ENCODE measurements at places on chromosomes 1 and 21.
A peak's percentile ranks its signal among the peaks of the same experiment; 100 is the strongest.

DNA sequence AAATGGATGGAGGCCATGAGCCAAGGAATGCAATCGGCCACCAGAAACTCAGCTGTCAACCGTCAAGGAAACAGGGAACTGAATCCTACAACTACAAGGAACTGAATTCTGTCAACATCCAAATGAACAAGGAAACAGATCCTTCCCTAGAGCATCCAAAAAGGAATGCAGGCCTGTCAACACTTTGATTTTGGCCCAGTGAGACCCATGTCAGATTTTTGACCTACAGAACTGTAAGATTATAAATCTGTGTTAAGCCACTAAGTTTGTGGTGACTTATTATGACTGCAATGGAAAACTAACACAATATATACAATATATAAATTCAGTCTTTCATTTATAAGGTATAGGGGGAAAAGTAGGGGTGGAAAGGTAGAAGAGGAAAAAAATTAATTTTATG is 55.3 kb downstream of the SHCBP1L start:
- no peak for DNase-seq

DNA sequence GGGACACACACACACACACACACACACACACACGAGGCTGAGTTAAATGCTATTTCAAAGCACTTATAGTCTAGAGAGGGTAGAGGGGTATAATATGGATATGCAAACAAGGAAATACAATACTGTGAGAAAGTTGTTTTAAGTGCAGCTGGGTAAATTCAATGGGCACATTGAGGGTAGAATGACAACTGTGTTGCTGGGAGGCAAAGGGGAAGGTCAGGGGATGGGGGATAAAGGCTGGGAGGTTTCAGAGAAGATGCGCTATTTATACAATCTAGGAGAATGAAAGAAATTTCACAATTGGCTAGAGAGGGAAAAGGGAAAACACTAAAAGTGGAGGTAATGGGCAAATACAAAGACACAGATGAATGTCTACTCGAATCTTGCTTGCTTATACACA is 19.4 kb downstream of the EXTL2 start:
- no peak for DNase-seq

DNA sequence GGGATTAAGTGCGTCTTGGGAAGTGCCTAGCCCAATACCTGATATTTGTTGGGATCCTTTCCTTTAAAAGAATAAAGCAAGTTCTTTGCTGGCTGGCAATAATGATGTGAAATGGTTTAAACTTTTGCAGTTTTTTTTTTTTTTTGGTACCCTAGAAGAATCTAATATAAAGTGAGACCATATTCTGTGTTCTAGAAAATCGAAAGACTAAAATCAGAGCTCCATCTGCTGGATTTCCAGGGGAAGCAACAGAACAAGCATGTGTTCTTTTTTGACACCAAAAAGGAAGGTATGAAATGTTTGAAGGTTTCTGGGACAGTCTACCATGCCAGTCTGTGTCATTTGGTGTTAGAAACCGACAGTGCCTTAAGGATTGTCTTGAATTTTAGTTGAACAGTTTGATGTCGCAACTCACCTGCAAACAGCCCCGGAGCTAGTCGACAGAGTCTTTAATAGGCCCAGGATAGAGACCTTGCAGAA is 6.4 kb downstream of the UTP11 start:
- DNase-seq: peak; percentile 54

DNA sequence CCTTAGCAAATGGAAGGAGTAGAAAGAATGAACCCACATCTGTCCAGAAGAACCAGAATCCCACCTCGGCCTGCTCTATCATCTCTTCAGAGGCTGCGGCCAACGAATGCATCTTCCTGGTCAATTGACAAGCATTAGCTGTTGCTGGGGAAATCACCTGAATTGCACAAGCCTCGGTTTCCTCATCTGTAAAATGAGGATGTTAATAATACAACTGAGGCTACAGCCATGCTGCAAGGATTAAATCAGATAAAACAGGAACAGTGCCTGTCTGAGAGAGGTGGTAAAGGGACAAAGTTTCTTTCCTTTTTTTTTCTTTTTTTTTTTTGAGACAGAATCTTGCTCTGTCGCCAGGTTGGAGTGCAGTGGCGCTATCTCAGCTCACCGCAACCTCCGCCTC is 99.8 kb downstream of the KIF14 start:
- peak; percentile 81 for DNase-seq

DNA sequence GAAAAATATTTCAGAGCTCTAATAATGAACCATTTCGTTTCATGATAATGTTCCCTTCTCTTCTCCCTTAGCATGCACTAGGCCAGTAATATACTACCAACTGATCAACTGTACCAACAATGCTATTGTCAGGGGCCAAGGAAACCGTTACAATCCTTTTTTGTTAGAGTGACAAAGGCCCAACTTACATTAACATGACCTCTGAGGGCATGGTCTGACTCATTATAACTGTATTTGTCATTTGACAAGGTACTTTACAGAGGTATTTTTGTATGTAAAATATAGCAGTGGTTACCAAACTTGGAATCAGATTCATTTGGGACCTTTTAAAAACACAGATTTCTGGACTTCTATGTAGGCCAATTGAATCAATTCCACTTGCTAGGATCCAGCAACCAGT is 102.6 kb upstream of the RRP15 start:
- no peak for DNase-seq

DNA sequence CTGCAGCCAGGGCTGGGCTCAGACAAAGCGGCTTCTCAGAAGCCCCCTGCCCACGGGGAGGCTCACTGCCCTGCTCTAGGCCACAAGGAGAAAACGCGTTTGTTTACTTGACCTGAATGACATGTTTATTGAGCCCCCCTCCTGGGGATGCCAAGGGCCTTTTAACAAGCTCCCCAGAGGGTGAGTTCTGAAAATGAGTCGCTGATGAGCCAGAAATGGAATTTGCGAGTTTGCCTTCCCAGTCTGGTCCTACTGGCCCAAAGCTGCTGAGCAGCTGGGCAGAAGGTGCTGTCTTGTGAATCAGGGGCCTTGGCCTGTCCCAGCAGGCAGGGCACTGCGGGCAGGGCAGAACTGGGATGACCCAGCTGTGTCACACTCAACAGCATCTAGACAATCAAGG is 120.6 kb downstream of the SYF2 start:
- DNase-seq: no peak

- no peak for DNase-seq
Observed at GRCh38 chr1:59156051-59156450, 140.8 kb upstream of the FGGY start.

DNA sequence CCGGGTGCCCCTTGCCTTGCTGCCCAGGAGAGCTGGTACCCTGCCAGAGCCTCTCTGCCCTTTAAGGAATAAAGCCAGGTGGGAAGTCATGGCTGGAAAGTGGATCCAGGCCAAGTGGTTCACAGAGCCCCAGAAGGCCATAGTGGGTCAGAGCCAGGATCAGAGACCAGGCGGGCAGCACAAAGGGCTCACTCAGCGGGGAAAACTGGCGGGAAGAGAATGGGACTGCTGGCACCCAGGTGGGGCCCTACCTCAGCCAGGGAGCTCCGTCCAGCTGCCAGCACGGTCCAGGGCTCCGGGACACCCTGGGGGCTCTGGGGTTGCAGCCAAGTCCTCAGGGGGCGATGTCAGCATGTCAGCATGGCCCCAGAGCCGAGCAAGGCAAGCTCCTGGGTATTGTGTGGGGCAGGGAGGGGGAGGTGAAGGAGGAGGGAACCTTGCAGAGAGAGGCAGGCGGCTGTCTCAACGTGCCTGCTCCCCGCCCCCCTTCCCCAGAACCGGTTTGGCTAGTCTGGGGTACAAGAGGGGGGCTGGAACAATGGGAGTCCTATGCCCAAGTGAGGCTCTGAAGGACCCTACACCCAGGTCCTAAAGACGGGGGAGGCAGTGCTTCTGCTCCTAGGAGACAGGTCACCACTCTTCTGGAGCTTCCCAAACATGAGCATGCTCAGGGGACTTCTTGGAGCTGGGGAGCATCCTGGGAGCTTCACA is at the start of gene ARHGEF19:
Gene ARHGEF19 (minus strand): TSS at position 402 of the 711 bp plus-strand sequence. CDS start 3,598 bp downstream, outside the sequence.
- no peak for DNase-seq

GRCh38 chr1:75308365-75308764 is 174.2 kb downstream of the LHX8 start:
- DNase-seq: no peak

DNA sequence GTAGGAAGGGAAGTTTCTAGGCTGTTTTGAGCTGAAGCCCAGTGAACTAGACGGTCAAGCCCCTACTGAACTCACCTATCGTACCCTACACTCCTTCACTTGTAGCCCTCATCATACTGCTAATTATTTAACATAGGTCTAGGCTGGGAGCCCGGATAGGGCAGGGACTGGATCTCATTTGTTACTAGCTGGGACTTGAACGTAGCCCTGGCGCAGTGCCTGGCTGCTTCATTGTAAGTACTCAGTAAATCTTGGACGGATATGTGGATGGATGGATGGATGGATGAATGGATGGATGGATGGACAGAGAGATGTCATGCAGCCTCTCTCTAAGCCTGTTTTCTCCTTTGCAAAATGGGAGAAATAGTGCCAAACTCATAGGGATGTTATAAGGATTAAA is 129.2 kb downstream of the EPHB2 start:
- no peak for DNase-seq

DNA sequence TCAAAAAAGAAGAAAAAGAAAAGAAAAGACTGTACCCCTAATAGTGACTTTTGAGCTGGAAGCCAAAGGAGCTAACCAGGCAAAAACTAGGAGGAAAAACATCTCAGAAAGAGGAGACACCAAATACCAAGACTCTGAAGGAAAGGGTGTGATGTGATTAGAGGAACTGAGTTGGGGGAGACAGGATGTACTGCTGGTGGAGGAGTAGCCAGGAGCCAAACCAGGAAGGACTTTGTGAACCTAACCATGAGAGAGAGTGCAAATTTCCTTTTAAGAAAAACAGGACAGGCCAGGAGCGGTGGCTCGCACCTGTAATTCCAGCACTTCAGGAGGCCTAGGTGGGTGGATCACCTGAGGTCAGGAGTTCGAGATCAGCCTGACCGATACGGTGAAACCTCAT is 4.1 kb upstream of the RBP7 start:
- DNase-seq: no peak

DNA sequence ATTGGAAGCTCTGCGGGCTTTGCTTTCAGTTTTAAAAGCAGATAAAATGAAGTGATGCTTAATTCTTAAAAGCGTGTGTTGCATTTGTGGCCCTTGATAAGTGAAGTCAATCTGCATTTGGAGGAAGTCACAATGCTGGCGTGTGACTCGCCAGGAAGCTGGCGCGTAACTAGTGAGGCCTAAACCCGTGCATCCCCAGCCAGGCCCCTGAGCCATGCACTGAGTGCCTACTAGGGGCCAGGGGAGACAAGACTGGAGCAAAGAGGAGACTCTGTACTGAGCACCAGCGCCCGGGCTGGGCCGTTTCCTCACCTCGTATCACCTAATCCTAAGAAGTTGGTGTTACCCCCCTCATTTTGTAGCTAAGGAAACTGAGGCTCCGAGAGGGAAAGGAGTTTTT is 4.6 kb upstream of the DDOST start:
- no peak for DNase-seq
